ENCODE measurements at places on chromosomes 6 and 20.

DNA sequence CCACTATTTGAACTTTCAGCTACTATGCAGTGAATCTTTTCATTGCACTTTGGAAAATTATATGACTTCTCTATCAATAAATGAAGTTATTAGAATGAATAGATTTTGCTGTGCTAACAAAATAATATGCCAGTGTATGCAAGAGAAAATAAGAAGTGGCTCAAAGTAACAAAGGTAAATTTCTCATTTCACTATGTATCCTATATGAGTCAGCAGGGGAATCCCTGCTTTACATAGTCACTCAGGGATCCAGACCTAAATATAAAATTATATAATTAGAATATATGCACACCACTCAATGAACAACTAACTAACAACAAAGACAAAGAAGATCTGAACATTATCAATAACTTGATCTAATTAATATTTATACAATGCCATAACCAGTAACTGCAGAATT lies 390.8 kb upstream of the IRAK1BP1 start:
- no peak for DNase-seq

GRCh38 chr6:122284848-122285247 lies 114.6 kb upstream of the HSF2 start:
- DNase-seq: no peak

DNA sequence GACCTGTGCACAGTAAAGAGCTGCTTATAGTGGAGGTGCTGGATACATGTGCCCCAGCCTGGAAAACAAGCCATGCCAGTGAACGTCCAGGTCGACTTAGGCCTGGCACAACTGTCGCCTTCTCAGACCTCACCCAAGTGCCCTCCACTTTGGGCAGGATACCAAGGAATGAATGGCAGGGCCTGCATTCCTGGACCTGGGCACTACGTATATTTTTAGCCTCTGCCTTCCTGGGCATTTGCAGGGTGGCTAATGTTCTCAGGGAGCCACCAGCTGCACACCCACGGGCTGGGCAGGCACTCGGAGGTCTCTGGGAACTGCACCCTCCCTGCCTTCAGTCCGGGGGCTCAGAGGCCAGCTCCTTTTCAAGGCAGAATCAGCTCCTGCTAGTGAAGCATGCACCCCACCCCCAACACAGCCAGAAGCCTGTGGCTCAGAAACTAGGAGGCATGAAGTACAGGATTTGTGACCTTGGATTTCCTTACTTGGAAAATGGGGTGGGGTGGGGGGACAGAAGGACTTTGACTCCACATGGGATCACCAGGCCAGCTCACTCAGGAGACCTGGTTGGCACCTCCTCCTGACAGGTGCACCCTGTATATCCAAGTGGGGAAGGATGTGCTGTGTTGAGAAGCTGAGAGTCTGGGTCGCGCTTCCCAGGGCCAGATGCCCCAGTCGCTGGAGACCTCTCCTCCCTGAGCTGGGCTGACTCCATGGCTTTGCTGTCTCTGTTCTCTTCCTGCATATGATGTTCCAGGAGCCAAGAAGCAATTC lies 2.5 kb upstream of the LSM14B start:
- no peak for DNase-seq

DNA sequence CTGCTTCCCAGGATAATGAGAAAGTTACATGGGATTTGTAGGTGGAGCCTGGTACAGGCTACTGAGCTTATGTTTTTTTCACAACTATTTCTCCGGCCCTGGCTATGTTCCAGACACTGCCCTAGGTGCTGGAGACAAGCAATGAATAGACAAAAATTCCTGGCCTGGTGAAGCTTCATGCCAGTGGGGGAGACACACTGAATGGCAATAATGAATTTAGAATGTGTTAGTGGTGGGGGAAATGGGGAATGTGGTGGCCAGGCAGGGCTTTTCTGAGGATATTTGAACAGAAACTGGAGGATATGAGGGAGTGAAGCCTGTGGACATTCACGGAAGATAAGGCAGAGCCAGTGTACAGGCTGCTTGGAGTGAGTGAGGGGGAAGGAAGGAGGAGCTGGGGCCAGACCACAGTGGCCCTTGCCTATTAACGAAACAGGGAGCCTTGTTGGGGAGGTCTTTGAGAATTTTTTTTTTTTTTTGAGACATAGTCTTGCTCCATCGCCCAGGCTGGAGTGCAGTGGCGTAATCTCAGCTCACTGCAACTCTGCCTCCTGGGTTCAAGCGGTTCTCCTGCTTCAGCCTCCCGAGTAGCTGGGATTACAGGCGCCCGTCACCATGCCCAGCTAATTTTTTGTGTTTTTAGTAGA lies 6.6 kb downstream of the FOXS1 start:
- DNase-seq: no peak

GRCh38 chr6:26065952-26066380 lies 21.3 kb upstream of the HFE start:
- peak; percentile 37 for DNase-seq

- DNase-seq: no peak
Observed at GRCh38 chr6:47076422-47077344, 34.6 kb upstream of the ADGRF1 start.

DNA sequence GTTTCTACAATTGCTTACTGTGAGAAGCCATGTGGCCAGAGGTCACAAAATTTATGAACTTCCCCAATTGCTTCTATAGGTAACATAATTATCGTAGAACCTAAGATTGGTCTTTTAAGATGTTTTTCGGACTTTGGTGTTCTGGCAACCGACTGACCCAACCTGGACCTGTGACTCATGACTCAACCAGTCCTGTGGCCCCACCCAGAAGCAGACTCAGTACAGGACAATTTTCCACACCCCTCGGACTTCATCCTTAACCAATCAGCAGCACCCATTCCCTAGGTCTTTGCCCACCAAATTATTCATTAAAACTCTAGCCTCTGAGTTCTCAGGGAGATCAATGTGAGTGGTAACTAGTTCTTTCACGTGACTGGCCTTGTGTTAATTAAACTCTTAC lies 26.4 kb upstream of the AKAP12 start:
- no peak for DNase-seq

DNA sequence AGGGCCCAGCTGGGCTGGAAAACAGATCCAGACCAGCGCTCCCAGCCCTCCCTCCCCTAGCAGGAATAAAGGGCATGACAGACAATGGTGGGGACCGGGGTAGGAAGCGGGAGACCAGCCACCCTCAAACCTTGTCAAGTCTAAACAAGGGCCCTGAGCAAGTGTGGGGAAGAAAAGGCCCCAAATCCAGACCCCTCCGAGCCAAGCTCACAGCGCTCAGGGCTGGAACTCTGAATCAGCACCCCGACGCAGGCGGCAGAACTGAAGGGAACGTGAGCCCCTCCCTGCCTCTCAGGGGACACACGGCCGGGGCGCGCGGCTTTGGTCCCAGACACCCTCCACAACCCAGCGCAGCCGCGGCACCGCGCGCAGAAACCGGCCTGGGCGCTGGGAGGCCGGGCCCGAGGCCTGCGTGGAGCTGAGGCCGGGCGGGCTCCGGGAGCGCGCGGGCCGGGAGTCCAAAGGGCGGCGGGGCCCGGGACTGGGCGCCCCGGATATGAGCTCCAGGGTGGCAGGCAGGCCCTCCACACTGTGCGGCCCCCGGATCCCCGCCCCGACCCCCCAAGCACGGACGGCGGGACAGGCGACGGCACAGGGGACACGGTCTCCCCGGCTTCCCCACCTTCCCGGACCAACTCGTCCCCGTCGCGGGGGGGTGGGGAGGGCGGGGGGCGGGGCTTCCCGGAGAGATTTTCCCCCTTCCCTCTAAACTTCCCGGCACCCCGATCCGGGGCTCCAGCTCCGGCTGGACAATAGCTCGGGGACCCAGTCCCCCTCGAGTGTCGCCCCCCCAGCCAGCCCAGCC lies 641 bp downstream of the TEAD3 start:
- DNase-seq: no peak
